ENCODE measurements at places on chromosomes 7 and 10. TPM values are rescaled to one million over a fixed set of nuclear protein-coding genes. Genes with fewer than 3 reads are reported as not detected.

ACTL6B gene
- not detected for total RNA-seq

CLDN3 gene
- total RNA-seq: not detected

PIK3CG gene
- 2.5 TPM for total RNA-seq

GJD4 gene
- total RNA-seq: not detected

CCDC6 gene
- 16.2 TPM for total RNA-seq

- no peak for DNase-seq
Observed at GRCh38 chr7:26861050-26861449, 3.3 kb downstream of the SKAP2 start.

GRCh38 chr10:26384600-26384999 is 53.5 kb upstream of the APBB1IP start:
- no peak for DNase-seq

GRCh38 chr10:29098423-29098822 is 190.4 kb upstream of the LYZL1 start:
- DNase-seq: no peak

- DNase-seq: no peak
Observed at GRCh38 chr7:139799586-139799985, 21.8 kb upstream of the HIPK2 start.

- DNase-seq: no peak
Observed at GRCh38 chr10:122127943-122128342, 139.0 kb downstream of the TACC2 start.

GRCh38 chr7:141742229-141742628 is 4.1 kb downstream of the SSBP1 start:
- DNase-seq: no peak

- DNase-seq: no peak
Observed at GRCh38 chr7:151699928-151700319, 177.0 kb downstream of the PRKAG2 start.
